ENCODE measurements at places on chromosomes 5 and 9.

GRCh38 chr5:72999916-73000315, 44.1 kb downstream of the FCHO2 start:
- no peak for DNase-seq

DNA sequence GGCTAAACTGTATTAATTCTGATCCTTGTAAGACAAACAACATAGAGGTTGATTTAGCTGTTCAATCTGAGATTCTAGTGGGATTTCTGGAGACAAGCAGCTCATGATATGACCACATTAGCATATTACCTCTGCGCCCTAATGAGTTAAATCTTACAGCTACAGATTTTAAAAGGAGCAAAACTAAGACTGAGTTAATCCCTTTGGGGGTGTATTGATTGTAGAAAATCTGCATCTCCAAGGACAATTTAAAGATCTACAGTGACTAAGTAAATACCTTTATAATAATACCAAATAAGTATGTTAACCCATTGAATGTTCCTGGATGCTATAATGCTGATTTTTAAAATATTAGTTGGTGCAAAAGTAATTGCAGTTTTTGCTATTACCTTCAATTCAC, 33.2 kb downstream of the ADAMTSL1 start:
- DNase-seq, result no peak

DNA sequence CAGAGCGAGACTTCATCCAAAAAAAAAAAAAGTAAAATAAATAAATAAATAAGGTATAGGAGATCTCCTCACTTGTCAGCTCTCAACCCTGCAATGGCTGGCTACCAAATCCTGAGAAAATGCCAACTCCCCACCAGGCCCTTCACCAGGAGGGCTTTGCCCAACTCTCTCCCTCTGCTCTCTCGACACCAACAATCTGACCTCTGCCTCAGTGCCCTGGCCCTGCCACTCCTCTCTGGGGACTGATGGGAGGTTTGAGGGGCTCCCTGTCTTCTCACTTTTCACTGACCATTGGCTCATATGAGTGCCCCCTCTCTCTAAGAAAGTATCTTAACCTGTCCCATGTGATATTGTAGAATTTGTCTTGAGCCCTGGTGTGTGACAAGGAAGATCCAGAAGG, 52.6 kb upstream of the SH3PXD2B start:
- no peak for DNase-seq

DNA sequence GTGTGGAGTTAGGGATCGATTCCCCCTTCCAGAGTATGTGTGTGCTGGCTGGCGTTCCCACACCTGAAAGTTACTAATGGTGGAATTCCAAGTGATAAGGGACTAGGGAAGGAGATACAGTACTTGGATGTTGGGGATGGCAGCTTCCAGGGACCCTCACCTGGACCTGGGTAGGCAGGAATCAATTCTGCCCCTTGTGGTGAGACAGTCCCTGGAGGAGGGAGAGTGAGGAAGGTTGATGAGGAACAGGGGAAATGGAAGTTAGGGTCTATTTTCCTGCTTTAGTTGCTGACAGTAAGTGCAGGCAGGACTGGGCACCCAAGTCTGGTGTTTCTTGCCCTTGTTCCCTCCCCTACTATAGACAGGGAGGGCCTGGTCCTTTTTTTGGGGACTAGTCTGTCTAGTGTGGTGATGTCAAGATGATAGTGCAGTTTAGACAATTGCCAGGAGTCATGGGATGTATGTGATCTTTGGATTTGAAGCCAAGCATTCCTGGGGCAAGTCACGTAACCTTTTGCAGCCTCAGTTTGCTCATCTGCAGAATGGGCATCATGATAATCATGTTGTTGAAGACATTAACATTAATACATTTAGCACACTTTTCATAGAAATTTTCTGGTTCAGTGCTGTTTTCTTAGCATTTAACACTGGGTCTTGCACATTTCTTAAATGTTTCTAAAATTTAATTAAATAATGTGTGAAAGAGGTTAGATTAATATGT, 51.7 kb downstream of the DAB2IP start:
- DNase-seq, result no peak

DNA sequence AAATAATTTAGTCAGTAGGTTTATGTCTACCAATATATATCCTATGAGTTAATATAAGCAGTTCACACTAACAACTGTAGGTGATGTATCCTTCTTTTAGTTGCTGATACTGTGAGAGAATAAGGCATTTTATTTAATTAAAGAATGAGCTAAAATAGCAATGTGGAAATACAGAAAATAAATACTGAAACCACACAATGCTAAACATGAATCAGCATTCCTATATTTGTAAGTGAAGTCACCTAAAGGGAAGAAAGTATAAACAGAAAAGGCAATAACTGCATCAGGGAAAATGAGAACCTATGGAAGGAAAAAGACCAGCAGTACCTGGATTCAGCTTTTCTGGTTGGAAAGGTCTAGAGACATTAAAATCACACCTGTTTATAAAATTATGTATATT, 336.0 kb downstream of the PDE4D start:
- DNase-seq, result no peak

DNA sequence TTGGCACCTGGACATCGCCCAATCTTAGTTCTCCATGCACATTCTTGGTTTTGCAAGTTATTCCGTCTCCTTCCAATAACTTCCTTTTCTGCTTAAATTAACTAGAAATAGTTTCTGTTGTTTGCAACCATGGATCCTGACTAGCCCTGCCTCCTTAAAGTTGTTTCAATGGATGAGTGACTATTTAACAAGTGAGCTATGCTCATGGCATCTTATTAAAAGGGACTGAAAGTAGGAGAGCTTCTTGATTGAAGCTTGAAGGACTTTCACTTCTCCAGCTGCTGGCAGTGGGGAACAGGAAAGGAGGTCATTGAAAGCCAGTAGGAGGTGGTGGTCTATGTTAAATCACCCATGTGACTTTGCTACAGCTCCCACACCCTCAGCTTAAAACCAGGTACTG, 466.8 kb downstream of the ARHGEF28 start:
- DNase-seq, result no peak

All from stimulated activated CD8-positive, alpha-beta memory T cell treated with anti-CD3 and anti-CD28 coated beads, Interleukin-2, amount 100 ng/mL, for 1 hour (primary cell).